ENCODE measurements at places on chromosomes 12 and 14.

GRCh38 chr14:97724265-97724731, 927.1 kb downstream of the VRK1 start:
- DNase-seq = no peak

- no peak for DNase-seq
These were observed 25.6 kb downstream of the SETD1B start for GRCh38 chr12:121829250-121829918.

- DNase-seq = no peak
These were observed 1.1 kb downstream of the CLEC14A start for GRCh38 chr14:38254571-38255407.

DNA sequence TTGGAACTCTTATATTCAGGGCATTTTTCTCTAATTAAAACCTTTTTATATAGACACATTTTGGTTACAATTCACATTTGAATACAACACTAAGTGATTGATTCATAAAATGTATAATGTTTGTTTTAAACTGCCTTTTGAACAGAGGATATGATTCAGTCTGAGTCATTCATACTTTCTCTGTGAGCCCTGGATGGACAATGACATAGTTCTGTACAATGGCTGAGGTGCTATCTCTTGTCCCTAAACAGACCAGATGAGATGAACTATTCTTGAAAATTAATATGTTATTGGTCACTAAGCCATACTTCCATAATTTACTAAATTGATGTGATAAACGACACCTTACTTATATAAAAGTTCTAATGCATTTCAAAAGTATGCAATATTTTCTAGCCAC, 199.7 kb upstream of the ATXN7L3B start:
- peak; percentile 6 for DNase-seq

GRCh38 chr12:47359310-47360092, 279.7 kb upstream of the AMIGO2 start:
- no peak for DNase-seq

GRCh38 chr14:24240110-24240918, 2.1 kb downstream of the TINF2 start:
- no peak for DNase-seq

DNA sequence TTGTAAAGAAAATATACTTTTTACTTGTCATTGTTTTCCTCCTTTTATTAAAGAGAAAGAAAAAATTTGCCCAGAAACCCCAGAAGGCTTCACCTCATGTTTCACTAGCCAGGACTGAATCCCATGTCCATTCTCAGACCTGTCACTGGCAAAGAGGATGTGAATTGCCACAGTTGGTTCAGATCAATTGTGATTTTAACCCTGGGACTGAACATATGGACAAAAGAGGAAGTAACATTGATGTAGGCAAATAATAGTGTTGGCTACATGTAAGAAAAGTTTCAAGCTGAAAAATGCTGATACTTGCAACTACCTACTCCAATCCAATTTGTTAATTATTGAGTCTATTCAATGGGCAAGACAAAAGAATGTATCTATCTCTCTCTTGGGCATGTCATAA, 8.6 kb upstream of the CCDC196 start:
- DNase-seq = no peak

DNA sequence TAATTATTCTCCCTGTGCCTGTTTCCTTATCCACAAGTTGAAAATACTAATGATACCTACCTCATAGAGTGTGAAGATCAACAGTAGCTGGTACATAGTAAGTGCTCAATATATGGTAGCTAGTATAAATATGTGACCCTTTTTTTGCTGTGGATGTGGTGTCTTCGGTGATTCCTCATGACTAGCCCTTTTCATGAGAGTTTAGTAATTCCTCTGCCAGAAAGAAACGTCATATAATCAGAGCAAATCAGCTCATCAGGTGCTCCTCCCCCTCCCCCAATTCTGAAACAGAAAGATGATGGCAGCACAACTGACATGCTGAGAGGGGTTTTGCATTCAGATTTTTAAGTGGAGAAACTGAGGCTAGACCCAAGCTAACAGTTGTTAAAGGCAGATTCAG, 210.8 kb downstream of the SLC41A2 start:
- no peak for DNase-seq

GRCh38 chr14:96077983-96078624, 38.9 kb downstream of the C14orf132 start:
- DNase-seq = no peak

GRCh38 chr12:62581288-62582064, 114.8 kb downstream of the MON2 start:
- peak; percentile 58 for DNase-seq

- no peak for DNase-seq
These were observed 23.4 kb upstream of the ATXN7L3B start for GRCh38 chr12:74514098-74514872.

GRCh38 chr12:87988534-87988933, 40.7 kb downstream of the C12orf50 start:
- no peak for DNase-seq

GRCh38 chr12:130041983-130042812, 120.1 kb upstream of the FZD10 start:
- no peak for DNase-seq

DNA sequence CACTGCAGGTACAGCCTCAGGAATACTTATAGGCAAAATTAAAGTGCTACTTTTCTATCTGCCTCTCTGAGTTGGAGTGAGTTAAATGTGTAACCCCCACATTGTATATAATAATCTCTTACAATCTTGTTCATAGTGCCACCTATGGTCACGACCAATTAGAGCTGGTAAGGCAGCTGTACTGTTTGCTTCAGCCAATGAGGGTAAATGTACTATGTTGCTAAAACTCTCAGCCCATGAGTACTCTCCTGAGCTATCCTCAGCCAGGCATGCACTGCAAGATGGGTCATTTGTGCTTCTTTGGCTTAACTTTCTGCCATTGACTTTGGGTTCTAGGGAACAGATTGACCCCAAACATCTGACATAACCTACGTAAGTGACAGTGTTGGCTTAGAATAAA, 15.0 kb upstream of the MDM2 start:
- DNase-seq = peak; percentile 75

DNA sequence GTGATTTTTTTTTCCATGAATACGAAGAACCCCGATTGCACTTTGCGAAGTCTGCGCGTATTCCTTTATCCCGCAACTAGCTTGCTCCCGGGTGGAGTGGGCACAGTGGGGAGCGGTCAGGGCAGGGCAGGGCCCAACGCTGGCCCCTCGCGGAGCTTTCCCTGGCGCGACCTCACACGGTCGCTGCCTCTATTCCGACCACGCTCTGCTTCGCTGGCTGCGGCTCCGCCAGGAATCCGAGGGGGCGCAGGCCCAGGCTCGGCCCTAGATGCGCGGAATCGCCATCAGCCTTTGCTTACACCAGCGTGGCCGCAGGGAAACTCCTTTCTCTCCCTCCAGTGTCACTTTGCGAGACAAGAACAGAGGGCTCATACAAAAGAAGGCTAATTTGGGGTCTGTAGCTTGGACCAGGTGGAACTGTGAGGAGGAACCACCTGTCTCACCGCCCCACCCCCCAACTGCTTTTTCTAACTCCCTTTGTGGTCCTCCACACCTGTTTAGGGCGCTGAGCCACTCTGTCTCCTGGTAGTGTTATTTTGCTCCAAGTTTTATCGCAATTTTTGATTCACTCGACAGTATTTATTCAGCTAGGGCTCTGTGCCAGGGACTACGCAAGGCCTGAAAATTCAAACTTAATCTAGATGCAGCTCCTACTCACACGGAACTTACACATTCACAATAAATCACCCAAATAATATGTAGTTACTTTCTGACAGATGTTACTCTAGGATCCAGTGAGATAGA, 3.1 kb upstream of the NKX2-1 start:
- no peak for DNase-seq

DNA sequence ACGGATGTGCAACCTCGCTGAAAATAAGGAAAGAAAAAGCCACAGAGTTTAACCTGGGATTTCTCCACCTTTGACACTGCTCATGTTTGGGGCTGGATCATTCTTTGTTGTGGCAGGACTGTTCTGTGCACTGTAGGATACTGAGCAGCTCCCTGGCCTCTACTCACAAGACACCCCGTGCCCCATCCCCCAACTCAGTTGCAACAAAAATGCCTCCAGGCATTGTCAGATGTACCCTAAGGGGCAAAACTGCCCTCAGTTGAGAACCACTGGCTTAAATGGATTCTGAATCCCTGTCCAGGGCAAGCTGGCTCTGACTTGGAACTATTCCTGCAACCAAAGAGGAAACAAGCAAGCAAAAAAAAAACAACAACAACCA, 2.1 kb downstream of the GLTP start:
- DNase-seq = no peak

- no peak for DNase-seq
These were observed 140.1 kb upstream of the CPSF6 start for GRCh38 chr12:69099201-69099837.

DNA sequence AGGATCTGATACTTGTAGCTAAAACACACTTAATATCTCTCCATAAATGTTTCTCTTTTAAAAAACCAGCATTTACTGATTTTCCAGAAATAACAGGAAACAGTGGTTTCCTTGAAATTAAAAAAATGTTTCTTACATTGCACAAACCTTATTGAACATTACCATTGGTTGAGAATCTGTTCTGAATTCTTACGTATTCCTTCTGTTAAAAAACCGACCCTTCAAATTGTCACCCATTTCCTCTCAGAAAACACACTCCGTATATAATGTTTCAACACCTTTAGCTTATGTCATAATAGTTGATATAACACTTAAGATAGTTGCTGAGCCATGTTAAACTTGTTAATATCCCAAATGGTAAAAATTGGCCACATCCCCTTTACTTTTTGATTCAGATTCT, 51.2 kb downstream of the MSRB3 start:
- no peak for DNase-seq

- DNase-seq = no peak
These were observed 168.3 kb upstream of the SYT1 start for GRCh38 chr12:78696267-78696666.

DNA sequence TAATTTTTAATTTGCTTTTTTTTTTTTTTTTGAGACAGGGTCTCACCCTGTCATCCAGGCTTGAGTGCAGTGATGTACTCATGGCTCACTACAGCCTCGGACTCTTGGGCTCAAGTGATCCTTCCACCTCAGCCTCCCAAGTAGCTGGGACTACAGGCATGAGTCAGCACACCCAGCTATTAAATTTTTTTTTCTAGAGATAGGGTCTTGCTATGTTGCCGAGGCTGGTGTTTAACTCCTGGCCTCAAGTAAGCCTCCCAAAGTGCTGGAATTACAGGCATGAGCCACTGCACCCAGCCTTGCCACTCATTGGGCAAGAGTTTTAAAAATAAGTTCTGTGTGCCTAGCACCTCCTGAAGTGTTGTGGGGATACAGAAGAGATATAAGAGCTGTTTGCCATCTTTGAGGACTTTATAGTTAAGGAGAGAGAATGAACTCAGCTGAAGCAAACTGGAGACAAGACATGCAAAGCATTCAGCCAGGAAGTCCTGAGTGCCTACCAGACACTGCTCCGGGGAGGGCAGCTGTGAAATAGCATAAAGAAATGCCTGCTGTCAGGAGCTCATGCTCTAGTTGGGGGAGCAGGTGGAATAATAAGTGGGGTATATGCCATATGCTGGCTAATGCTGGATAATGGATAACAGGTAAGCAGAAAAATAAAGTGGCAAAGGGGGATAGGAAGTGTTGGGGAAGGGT, 15.0 kb upstream of the EMP1 start:
- DNase-seq = no peak

- no peak for DNase-seq
These were observed 33.0 kb downstream of the SCFD1 start for GRCh38 chr14:30655124-30655523.

DNA sequence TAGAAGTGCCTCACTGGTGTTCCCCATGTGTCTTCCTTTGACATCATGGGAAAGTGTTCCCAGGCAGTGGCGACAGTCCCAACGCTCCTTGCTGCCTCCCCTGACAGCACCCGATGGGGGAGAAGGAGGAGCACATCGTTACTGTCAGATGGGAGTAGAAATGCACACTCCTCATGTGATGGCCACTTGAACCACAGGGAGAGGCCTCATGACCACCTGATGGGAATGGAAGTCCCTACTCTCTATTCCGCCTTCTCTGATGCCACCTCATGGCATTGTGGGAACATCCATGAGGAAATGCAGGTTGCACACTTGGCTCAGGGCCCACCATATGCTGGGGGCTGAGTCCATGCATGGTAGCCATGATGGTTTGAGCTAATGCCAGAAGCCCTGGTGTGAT, 14.3 kb upstream of the CORO1C start:
- DNase-seq = no peak

DNA sequence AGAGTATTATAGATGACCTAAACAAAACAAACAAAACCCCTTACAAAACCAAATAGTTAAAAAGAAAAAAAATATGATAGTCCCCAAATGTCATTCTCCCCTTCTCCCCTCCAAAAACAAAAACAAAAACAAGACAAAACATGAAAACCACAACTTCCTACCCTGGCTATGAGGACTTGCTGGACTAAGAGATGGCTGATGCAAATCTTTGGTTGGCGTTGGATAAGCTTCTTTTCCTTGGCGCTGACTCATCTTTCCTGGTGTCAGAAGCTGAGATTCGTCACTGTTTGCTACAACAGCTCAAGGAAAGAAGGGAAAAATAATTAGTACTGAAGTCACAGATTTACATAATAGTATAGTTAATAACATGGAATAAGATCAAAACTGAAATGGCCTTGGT, 102.5 kb upstream of the BBS10 start:
- peak; percentile 53 for DNase-seq

DNA sequence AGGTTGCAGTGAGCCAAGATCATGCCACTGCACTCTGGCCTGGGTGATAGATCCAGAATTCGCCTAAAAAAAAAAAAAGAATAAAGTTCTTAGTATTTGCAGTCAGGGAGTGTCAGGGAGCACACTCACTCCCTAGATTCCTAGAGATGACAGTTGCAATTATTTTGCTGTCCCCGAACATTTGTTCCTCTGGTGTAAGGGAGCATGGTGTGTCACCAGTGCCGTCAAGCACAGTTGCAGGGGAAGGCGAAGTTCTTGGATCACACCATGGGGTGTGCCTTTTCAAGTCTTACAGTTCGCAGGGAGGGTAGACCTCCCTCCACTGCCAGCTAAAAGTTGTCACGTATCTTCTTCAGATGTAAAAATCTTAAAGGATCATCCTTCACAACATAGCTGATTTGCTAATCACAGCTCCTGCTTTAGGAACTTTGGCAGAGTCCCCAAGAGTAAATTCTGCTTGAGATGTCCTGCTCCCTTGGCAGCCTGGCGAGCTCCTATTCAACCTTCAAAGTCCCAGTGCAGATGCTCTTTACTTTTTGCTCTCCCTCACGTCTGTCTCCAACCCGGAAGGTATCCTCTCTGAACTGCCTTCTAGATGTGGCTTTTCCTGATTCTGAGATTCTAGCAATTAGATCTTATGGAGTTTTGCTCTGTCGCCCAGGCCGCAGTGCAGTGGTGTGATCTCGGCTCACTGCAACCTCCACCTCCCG, 11.3 kb downstream of the ACACB start:
- no peak for DNase-seq

GRCh38 chr12:110698171-110698902, 9.4 kb upstream of the HVCN1 start:
- DNase-seq = peak; percentile 77

- no peak for DNase-seq
These were observed 1.4 kb downstream of the COCH start for GRCh38 chr14:30875788-30876053.

GRCh38 chr14:71487941-71488340, 444.3 kb upstream of the RGS6 start:
- DNase-seq = no peak
